ENCODE measurements at places on chromosomes 3 and 15.

DNA sequence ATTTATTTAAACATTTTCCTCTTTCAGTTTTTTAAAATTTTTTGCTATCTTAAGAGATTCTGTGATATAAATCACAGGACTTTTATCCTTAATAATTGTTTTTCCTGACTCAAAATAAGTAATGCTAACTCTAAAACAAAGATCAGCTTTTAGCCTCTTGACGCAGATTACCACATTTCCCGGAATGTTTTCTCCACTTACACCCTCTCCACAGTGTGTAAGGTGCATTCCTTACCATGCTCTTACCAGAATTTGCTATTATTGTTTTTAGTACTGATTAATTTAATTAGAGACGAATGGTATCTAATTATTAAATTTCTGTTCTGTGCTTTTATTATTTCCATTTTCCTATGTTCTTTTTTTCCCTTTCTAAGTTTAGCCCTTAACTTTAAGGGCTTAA lies 34.8 kb downstream of the GUCA1C start:
- no peak for DNase-seq

GRCh38 chr3:160394009-160394392 lies 5.0 kb downstream of the IFT80 start:
- DNase-seq, result no peak

GRCh38 chr3:50256978-50257890 lies 11.7 kb upstream of the SEMA3B start:
- no peak for DNase-seq

- no peak for DNase-seq
Measured at GRCh38 chr15:38877471-38877870, 312.9 kb upstream of the RASGRP1 start.

DNA sequence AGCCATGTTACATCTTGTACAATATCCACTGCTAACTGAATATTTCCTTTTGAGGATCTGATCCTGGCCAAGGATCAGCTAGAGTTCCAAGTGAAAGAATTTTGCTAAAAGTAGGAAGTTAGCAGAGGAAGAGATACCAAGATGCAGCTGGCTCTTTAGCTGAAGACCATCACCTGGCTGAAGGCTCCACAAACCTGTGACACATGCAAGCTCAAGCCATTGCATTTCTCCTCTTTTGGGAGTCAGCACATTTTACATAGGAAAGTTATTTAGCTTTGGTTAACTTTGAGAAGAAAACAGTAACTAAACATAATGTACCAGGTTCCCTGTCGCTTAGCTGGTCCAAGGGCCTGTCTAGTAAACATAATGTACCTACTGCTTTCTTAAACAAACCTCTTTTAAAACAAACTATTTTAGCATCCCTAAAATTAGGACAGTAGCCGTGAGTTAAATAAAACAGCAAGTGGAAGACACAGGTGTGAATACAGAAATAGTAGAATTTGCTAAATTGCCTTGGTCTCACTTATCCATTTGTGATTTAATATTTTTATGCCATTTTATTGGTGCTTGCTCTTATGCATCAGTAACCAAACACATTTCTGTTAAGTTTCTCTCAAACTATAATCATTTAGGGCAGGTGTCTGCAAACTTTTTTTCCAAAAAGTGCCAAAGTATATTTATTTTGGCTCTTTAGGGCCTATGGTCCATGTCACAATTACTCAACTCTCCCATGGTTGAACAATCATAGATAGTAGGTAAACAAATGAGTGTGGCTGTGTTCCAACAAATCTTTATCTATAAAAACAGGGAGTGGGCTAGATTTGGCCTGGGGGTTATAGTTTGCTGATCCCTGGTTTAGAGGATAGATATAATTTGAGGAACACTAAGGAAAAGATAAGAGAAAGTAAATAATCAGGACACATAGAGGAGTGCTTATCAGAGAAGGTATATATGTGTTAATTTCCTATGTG lies 11.2 kb downstream of the GCSAM start:
- no peak for DNase-seq

- DNase-seq, result no peak
Measured at GRCh38 chr15:92922418-92923002, 22.4 kb downstream of the CHD2 start.

- no peak for DNase-seq
Measured at GRCh38 chr3:122023335-122023910, 1.4 kb upstream of the ILDR1 start.

- DNase-seq, result no peak
Measured at GRCh38 chr15:89155656-89156055, 65.7 kb downstream of the RLBP1 start.

DNA sequence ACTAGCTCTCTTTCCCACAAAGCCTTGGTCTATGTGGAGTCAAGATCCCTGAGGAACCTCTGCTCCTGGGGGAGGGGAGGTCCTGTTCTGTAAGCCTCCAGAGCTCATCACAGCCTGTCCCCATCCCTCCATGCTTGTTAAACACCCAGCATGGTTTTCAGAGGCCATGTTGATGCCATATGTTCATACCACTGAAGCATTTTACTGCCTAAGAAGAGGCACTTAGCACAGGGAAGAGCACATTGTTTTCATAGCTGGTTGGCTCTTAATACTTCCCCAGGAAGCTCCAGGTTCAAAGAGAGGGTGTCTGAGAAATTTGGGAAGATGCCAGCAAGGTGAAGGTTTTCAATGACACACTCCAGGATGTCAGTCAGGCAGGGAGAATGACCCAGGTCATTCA lies 25.6 kb downstream of the CPNE4 start:
- DNase-seq, result no peak

GRCh38 chr3:21169948-21170347 lies 581.1 kb downstream of the ZNF385D start:
- DNase-seq, result no peak

DNA sequence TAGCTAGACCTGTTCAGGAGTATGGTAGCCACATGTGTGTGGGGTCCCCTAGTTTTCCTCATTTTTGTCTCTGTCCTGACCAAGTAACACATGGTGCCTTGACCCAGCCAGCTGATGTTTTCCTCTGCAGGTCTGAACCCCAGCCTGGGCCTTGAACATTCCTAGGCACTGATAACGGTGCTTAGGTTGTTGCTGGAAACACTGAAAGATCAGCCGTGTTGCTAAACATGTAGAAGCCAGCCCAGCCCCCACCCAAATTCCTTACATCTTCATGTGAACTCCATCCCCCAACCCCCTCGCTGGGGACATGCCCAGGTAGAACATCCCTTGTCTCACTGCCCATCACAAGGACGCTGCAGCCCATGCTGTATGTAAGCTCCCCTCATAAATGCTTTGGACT lies 18.7 kb downstream of the RTP3 start:
- no peak for DNase-seq

DNA sequence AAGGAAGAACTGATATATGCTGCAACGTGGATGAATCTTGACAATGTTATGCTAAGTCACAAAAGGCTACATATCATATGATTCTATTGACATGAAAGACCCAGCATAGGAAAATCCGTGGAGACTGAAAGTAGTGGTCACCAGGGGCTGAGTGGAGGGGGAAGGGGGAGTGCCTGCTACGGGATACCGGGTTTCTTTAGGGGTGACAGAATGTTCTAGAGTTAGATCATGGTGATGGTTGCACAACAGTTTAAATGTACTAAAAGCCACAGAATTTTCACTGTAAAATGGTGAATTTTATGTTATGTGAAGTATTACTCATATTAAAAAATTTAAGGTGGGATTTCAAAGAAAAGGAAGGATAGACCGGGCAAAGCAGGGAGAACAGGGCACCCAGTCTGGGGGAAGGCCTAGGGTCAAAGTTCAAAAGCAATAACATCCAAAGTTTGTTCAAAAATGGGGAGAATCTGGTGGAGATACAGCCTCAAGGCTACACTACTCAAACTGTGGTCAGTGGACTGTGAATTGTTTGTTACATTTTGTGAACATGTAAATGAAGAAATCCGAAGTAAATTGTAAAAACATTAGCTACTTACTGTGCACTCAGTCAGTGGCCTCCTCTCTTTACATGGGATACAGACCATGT lies 74.2 kb upstream of the FNDC3B start:
- no peak for DNase-seq

DNA sequence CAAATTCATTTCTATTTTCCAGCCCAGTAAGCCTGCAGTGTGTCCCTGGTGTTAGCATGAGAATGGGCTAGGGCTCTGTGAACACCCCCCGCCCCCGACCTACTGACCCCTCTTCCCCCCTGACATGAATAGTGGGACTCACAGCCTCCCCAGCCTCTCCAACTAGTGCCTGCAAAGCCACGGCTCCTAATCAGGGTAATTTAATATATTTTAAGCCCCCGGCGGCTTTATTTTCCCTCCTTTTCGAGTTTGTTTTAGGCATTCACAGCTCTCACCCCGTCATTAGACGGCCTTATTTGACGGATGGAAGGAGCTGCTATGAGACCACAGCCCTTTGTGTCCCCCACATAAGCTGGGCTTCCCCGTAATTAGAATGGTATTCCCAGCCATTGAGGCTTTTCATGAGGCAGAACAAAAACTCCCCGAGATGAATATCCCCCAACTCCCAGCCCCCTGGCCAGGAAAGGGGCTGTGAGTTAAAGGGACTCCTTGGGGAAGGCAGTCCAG lies 78.3 kb upstream of the POLG start:
- no peak for DNase-seq

- peak; percentile 69 for DNase-seq
Measured at GRCh38 chr3:178320456-178321351, 215.5 kb upstream of the KCNMB2 start.

DNA sequence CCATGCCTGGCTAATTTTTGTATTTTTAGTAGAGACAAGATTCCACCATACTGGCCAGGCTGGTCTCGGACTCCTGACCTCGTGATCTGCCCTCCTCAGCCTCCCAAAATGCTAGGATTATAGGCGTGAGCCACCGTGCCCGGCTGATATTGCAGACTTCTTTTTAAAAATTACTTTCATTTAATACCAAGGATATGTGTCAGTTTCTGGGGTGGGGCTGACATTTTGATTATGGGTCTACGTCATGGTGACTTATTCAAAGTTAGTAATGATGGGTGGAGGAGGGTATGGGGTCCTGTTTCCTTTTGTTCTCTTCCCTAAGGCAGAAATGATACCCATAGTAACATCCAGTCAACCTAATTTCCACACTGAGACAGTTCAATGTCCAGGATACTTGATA lies 34.7 kb downstream of the GBE1 start:
- peak; percentile 79 for DNase-seq

GRCh38 chr15:32870240-32871033 lies 152.6 kb downstream of the GREM1 start:
- peak; percentile 97 for DNase-seq

DNA sequence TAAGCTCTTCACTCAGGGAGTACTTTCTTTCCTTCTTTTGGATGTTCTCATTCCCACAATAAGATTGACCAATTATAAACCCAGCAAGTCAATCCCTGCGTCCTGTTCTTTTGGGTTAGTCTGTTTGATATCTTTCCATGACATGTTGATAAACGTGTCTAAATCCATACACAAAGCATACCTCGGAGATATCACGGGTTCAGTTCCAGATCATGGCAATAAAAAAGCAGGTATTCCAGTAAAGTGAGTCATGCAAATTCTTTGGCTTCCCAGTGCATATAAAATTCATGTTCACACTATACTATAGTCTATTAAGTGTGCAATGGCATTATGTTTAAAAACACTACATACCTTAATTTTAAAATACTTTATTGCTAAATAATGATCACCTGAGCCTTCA lies 667.7 kb downstream of the MAGI1 start:
- no peak for DNase-seq

DNA sequence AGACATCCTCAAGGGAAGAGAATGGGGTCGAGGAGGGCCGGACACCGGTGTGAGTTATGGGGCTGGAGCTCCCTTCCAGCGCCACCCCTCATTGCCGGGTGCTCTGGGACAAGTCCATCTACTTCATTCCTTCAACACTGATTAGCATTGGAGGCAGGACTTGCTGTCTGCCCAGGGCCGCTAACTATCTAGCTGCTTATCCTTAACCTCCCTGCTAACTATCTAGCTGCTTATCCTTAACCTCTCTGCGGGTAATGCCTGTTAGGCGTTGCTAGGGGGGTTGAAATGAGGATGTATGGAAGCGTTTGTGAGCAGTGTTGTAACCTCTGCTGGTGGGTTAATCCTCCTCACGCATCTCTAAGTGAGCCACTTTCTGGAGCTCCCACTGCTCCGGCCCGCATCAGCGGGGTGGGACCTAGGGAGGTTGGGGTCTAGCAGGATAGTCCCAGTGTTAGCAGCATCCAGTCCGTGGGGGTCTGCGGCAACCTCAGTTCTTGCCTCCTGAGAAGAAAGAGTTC lies 10.9 kb upstream of the CHAC1 start:
- no peak for DNase-seq

GRCh38 chr3:50459785-50460184 lies 43.6 kb downstream of the CACNA2D2 start:
- no peak for DNase-seq

GRCh38 chr3:46427916-46428833 lies 21.1 kb downstream of the CCRL2 start:
- no peak for DNase-seq

DNA sequence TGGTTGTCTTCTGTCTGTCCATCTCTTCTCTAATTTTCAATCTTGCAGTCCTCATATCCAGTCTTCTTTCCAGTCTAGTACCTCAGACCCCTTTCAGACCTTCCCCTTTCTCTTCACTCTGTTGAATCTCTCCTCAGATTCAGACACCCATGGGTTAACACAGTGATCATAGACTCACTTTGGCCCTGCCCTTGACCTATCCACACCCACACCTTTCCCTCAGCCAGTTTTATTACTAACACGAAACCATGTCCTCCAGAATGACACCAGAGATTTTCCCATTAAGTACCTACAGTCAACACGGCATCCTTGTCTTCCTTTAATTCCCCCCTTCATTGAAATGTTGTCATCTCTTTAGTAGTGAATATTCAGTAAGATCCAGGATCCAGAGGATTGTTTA lies 74.5 kb upstream of the UBE2E2 start:
- no peak for DNase-seq

- no peak for DNase-seq
Measured at GRCh38 chr15:87031540-87032230, 952.0 kb downstream of the AGBL1 start.

- DNase-seq, result no peak
Measured at GRCh38 chr3:107965136-107965655, 125.6 kb downstream of the CD47 start.

DNA sequence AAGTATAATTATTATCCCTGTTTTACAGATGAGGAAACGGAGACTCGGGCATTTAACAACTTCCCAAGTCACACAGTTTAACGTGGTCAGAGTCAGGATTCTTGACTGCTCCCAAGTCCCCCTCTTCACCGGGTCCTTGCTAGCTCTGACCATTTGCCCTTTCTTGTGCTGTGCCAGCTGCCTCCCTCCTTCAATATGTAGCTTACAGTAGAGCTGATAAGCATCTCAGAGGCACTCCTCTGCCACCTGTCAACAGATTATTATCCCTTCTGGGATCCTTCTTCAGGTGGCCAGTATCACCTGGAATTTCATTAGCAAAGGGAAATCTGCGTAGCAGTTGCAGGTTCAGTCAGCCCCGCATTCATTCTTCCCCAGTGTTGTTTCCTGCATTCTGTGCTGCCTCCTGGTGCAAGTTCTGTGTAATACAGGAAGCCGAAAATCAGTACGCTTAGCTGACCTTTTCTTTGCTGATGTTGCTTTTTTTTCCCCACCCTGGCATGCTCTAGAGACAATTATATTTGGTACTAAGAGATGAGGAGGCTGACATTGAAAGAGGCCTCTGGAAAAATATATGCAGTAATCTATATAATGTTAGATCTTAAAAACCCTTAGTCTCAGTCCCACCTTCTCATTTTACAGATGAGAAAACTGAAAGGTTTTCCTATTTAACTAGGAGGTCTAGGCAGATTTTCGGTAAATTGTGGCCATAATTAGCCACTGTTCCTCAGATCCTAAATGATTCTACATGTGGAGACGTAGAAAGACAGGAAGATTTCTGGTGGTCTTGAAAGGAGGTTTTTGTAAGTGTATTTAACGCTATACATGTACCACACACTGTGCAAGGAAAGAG lies 24.8 kb downstream of the TMOD2 start:
- peak; percentile 43 for DNase-seq

GRCh38 chr3:166489826-166490225 lies 652.6 kb upstream of the BCHE start:
- DNase-seq, result no peak
